ENCODE measurements at places on chromosomes 12 and 14.

GRCh38 chr14:38261620-38262019 lies 5.7 kb upstream of the CLEC14A start:
- no peak for DNase-seq

- no peak for DNase-seq
Observed at GRCh38 chr14:96574633-96575632, 72.8 kb downstream of the PAPOLA start.

- no peak for DNase-seq
Observed at GRCh38 chr12:29547864-29548263, 50.4 kb upstream of the OVCH1 start.

- DNase-seq = no peak
Observed at GRCh38 chr14:29301571-29301970, 535.0 kb downstream of the FOXG1 start.

DNA sequence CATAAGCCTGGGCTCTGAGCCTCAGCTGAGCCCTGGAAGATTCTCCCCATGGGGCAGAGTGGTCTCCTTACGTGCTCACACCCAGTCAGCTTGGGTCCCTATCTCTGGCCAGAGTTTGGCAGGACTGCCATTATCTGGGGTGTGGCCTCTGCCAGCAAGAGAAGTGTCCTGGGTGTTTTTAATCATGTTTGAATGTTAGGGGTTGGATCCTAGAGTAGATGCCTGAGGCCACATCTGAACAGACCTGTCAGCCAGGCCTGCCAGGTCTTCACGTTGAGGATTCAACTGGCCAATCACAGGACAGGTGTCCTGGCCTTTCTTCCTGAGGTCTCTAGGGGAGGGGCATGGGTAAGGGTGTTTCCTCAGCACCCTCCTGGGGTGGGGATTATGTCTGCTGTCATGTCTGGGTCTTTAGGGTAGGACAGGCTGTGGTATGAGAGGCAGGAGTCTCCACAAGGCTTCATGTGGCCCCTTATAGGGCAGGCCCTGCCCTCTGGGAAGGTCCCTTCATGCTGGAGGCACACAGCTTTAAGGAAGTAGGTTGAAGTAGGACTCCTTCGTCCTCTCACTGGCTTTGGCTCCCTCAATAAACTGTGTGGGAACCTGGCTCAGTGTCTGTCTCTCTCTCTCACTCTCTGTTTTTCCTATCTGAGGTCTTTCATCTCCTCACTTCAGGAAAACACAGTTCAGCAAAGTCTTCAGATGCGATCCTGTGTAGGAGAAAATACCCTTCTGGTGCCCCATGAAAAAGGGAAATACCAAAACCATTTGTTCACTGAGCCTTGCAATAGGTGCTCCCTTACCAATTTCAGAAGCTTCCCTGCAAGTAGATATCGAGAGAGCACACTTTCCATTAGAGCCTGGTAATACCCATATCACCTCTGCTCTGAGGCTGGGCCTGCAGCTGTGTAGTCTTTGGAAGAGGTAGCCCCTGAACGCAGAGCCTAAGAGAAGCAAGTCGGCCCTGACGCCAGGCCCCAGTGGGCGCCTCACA lies 6.7 kb upstream of the FITM1 start:
- no peak for DNase-seq

- no peak for DNase-seq
Observed at GRCh38 chr12:50981319-50982239, 29.2 kb downstream of the HIGD1C start.

GRCh38 chr12:1429980-1430379 lies 164.4 kb downstream of the FBXL14 start:
- no peak for DNase-seq

- no peak for DNase-seq
Observed at GRCh38 chr12:112130441-112130998, 5.2 kb downstream of the TRAFD1 start.

DNA sequence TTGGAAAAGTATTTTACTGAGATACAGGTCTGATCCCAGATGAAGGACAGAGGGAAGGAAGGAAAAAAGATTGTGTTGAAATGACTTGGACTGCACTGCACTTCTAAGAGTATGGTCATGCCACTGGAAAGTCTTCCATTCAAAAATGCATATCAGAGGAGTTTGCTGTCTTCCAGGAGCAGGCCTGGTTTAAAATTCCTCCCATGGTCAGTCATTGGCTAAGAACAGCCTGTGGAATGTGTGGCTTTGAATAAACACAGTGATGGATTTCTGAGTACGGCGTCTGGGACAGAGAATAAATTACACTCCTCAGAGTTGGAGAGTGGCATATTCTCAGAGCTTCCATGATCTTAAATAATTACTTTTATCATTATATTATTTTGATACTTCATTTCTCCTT lies 245.8 kb upstream of the PDZRN4 start:
- DNase-seq = no peak

DNA sequence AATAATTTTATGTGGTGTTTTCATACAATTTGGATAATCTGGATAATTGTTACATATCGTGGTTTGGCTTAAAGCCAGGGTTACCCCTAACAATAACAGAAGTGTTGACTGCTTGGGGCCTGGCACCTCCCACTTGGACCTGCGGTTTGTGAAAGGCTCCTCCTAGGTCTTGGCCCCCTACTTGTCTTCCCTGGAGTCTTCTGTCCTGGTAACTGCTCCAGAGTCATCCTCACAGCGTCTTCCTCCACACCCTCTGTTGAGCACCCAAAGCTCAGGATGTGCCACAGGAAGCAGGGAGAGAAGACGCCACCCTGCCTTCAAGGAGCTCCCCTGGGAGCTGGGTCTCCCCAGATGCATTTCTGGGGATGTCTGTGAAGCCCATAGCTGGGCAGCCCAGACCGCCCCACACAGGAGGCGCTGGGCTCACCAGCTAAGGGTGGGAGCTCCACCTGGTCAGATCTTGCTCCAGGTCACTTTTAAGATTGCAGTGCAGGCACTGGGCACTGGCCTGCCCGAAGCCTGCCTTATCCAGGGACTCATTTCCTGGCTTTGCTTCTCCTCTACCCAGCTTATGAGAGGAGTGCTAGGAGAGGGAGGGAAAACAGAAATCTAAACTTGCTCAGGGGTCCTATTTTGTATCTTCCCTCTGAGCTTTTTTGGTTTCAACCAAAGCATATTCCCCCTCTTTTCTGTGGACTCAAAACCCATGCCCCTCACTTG lies 98.2 kb downstream of the ZFP36L1 start:
- DNase-seq = no peak

DNA sequence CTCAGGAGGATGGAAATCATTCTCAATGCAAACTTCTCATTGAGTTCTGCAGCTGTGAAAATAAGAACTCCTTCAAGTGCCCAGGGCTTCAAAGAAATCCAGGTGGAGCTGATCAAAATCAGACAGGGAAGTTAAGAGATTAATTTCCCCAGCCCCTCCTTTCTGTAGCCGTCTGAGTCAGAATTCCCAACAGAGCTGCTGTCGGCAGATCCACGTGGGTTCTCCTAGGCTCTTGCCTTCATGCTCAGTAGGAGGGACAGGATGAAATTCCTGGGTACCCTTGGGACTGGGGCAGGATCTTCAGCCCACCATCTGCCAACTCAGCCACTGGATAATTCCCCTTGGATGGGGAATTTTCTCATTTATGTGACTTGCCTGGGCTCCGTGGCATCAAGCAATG lies 13.3 kb downstream of the TGFB3 start:
- no peak for DNase-seq

DNA sequence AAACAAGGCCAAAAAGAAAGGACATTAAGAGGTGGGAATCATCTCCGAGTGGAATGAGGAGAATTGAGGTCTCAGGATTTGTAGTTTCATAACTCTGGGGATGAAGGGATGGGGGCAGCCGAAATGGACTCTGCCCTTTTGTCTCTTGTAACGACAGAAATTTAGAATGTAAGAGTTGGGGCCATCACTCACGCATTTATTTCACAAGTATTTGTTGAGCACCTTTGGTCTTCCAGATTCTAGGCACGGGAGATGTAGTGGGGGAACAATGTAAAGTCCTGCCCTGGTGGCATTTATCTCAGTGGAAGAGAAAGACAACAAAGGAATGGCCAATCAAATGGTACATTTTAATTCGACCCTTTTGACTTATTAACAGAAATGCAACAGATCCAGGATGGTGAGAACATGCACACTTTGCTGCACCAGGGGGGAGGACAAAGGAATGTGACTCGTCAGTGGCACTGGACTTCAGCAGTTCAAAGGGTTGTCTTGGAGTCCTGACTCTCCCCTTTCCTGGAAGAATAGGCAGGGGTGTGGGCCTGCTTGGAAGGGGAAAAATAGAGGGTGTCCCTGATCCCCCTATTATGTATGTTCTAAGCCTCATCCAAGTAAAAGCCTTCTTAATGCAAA lies 102.0 kb downstream of the TMEM30B start:
- DNase-seq = no peak

DNA sequence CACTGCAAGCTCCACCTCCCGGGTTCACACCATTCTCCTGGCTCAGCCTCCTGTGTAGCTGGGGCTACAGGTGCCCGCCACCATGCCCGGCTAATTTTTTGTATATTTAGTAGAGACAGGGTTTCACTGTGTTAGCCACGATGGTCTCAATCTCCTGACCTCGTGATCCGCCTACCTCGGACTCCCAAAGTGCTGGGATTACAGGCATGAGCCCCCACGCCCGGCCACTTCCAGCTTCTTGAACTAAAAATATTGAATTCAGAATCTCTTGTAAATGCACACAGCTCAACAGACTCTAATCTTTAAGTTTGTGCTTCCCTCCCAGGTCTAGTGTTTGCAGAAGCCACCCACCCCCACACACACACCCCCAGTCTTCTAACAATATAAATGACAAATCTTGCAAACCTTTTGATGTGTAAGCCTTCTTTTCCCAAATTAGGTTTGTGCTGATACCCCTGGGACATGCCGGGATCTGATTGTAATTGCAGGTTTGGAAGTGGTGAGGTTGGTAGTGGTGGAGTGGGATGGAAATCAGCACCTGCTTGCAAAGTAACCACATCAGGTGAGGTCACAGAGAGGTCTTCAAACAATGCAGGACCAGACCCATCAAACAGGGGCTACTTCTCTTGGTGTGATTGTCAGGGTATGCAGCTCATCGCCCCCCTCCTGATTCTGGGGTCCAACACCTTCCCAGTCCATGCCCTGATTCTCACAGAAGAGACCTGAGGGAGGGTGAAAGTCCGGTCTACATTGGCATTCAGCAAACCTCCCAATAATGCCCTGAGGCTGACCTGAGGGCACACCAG lies 51.4 kb upstream of the GPR132 start:
- no peak for DNase-seq

- DNase-seq = no peak
Observed at GRCh38 chr12:29713729-29714128, 70.0 kb downstream of the TMTC1 start.

GRCh38 chr12:10779103-10779502 lies 23.3 kb downstream of the TAS2R7 start:
- no peak for DNase-seq

DNA sequence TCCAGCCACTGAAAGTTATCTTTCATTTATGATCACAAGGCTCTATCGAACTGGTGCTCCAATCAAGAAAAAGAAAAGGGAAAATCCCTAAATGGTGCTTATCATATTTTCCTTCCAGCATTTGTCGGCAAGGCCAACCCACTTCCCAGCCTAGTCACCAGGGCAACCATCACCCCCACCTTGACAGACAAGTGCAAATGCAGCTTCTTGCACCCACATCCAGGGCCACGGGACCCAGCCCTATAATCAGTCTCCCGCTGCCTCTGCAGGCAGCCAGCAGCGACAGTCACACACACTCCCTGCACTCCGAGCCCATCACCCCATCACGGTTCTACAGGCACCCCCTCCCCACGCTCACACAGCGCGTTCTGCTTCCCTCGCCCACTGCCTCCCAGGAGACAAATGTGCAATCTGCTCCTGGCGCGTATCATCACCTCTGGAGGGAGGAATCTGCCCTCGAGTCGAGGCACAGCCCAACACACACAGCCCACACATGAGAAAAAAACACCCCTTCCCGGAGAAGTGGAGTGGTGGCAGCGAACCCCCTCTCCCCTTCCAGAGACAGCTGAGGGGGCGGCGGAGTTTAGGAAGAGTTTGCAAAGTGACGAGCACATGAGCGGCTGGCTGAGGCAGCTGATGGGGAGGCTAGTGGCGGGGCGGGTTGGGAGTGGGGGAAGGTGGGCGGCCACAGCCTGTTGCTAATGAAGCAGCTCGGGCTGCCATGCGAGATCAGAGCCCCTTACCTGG lies 9.3 kb upstream of the PPP4R4 start:
- no peak for DNase-seq

DNA sequence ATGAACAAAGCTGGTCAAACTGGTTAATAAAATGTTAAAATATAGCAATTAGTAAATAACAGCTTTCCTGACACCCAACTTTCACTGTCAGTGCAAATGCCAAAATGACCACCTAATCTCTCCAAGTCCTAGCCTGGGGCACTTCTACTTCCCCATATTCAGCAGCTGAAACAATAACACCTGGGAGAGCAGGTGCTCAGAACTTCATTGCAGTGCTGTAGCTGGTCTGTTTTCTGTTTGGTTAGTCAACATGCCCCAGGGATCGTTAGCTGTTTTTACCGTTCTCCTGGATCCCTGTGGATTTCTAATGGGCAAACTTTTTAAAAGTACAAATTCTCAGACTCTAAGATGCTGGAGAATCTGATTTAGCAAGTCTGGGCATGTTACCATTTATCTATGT lies 759.7 kb downstream of the GALC start:
- no peak for DNase-seq

GRCh38 chr12:120190985-120191480 lies 3.5 kb downstream of the GCN1 start:
- DNase-seq = no peak
